ENCODE measurements at places on chromosomes 4 and X.

DNA sequence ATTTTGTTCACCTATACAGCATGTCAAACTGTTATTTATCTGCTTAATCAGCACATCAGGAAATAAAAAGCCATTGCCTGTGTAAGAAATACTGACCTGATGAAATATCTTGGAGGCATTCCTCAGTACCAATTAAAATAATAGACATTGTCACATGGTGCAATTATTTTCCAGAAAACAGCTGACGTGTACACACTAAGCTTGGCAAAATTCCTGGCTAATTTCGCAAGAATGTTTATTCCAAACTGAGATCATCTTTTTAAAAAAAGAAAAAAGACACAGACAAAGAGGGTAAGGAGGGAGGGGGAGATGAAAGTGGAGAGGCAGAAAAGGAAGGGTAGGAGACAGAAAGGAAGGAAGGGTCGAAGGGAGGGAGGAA lies 61.9 kb upstream of the NFKB1 start:
- DNase-seq = no peak

DNA sequence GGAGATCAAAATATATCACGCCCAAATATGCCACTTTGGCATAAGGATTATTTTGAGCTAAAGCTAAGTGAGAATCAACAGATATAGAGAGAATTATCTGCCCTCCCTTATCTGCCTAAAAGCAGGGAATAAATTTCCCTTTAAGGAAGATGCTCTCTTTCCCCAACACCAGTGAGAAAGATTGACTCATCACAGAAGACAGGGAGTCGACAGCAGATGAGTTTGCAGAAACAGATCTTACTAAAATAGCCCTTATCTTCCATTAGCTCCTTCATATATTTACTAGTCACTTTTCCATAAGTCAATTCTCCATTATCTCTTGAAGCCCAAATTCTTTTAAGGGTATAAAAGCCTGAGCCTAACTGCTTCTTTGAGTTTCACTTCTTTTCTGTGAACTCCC lies 156.6 kb downstream of the CAMK2D start:
- no peak for DNase-seq

DNA sequence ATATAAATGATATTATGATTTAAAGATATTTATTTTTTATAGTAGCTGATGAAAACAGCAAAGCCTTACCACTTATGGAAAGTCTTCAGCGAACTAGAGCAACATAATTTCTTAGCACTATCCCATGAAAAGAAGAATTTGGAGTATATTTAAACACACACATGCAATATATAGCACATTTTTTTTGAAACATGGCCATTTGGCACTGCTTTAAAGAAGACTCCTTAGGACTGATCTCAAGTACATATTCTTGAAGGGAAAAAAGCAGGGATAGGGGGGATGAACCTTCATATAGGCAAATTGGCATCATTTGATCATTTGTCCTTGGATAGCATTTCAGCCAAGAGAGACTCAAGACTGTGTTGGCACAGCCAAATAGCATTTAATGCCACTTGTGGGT lies 193.3 kb downstream of the ANKRD50 start:
- no peak for DNase-seq

DNA sequence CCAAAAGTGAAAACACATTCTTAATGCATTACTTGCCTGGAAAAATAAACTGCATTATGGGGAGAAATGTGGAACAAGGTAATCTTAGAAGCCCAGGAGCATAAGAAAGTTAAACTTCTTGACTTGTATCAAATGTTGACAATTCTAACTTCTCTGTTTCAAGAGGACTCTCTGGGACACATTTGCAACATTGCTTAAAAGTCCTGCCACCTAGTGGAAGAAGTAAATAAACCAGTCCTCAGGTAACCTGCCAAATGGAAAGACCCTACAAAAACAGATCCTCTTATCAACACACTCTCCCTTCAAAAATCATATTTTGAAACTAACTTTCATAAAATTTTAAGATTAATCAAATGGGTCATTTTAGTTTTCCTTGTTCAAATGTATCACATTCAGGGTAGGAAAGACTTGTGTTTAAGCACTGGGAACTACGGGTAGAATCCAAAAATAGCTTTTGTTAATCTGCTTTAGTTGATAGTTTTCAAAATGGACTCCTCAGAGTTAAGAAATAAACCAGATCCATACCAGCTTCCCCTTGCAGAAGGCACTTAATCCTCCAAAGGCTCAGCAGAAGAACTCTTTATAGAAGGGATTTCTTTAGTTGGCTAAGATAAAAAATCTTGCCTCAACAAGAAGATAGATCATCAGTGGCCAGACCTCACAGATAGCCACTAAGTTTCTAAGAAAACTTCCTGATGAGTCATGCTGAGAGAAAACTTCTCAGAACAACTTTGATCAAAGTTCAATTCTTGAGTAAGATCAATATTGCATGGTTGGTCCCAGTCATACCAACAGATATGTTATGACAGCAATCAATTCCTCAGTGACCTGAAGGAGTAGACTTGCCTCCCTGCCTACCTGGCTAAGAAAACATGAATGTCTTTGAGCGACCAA lies 141.7 kb downstream of the HHIP start:
- no peak for DNase-seq

DNA sequence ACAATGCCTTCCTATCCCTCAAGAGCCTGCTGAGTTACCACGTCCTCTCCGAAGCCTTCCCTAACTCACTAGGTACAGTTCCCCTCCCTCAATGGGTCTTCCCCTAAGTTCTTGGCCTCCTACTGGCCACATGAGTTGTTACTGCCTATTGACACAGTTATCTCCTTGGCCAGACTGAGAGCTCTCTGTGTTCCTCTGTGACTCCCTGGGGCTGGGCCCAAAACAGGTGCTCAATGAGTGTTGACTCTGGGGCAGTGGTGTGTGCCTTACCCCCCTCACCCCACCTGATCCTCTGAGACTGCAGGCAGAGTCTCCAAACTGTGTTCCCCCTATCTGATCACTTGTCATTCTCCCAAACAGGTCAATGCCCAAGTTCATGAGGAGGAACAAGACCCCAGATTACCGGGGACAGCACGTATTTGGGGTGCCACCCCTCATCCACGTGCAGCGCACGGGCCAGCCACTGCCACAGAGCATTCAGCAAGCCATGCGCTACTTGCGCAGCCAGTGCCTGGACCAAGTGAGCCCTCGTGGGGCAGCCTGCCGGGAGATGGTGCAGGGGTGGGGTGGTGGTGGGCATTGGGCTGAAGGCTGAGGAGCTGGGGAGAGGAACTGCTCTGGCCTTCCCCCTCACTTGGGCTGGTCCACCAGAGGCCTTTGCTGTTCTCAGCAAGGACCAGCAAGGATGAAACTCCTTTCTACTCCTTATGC lies 72.6 kb downstream of the STARD8 start:
- DNase-seq = no peak

- no peak for DNase-seq
Observed at GRCh38 chr4:76758290-76758882, 139.6 kb downstream of the SOWAHB start.

GRCh38 chr4:104210420-104210819 lies 284.3 kb downstream of the CXXC4 start:
- no peak for DNase-seq

- no peak for DNase-seq
Observed at GRCh38 chr4:111748157-111748556, 397.1 kb upstream of the FAM241A start.

DNA sequence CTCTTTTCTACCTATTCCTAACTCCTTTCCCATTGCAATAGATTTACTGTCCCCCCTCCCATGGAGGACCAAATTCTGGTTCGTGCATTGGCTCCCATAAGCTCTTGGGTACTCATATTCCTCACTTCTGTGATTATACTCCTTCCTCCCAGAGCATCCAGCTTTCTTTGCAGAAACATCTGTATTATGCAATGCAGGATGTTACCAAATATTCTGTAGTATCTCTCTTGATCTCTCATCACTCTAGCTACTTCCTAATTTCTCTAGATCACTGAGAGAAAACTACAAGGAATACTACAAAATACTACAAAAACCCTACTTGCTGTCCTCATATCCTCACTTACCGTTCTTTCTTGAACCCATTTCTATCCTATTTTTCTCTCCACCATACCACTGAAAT lies 395.9 kb upstream of the HS3ST1 start:
- no peak for DNase-seq

- no peak for DNase-seq
Observed at GRCh38 chr4:7886007-7886973, 53.4 kb downstream of the AFAP1 start.

- no peak for DNase-seq
Observed at GRCh38 chr4:153466949-153467896, 1.1 kb downstream of the TMEM131L start.

- DNase-seq = no peak
Observed at GRCh38 chr4:39032218-39033085, at the start of gene TMEM156. Gene TMEM156, minus strand, starts transcription at chr4:39032409. Its CDS starts 96 bp downstream, at chr4:39032313.
